Neuronal stem cell (in vitro differentiated cells): ENCODE measurements at places on chromosomes 16 and 17.

DNA sequence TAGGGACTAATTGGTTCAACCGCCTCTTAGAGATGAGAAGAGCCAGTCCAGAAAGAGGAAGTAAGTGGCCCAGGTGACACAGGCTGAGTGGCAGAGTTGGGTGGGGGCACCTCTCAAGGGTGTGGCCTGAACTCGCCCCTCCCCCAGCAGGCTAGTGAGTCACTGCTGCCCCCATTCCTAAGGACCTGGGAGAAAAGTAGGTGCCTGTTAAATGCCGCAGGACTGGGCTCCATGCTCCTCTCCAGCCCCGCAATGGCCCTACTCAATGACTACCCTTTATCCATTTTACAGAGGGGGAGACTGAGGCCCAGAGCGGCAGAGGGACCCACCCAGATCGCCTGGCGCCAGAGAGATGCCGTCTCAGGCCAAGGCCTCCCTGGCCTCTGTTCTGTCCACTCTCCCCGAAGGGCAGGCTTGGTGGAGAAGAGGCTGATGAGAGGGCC lies 8.1 kb downstream of the TMEM235 start:
- DNase-seq: no peak

DNA sequence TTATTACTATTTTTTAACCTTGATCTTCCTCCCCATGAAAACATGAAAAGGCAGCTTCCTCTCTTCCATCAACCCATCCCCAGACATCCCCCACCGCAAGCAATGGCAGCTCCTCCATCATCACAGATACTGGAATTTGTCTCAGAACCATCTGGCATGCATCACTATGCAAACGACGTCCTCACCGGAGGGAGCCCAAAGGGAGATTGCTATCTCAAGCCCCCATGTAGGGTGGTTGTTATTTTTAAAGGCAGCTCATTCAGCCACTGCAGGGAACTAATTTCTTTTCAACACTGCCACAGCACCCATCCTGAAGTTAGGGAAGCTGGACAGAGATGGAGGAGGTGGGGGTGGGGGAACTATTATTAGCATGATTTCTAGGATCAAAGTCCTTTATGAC lies 222.5 kb downstream of the FOXL1 start:
- DNase-seq: no peak

DNA sequence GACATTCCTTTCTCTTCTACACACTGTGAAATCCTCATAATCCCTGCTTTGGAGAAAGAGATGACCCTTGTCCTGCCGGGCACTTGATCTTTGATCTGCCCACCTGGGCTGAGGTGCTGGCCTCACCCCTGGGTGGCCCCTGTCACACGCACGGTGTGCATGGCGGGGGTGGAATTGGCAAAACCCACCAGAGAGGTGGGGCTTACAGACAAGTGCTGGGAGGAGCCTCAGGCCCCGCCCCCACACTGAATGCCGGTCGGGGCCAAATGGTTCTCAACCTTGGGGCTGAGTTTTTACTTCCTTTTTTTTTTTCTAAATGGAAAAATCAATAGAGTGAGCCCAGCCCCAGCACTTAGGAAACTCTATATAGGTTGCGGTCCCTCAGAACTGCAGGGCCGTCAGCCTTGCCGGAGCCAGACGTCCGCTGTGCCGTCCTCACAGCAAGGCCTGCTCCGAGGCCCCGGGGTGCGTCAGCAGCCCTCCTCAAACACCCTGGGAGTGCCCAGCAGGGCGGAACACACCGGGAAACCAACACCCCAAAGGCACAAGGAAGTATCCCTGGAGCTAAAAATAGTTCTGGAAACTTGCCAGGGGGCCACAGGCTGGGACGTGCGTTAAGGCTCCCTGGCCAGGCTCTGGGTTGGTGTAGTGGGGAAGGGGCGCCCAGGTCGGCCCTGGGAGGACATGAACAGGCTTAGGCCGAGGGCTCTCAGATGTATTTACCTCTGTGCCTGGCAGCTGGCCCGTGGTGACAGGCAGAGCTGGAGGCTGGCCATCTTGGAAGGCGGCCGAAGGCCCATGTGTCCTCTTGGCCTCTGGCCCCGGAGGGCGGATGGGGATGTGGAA lies 11.0 kb downstream of the GPRC5C start:
- DNase-seq: no peak

- no peak for DNase-seq
Observed at GRCh38 chr16:15031179-15031578, 24.7 kb downstream of the NTAN1 start.

DNA sequence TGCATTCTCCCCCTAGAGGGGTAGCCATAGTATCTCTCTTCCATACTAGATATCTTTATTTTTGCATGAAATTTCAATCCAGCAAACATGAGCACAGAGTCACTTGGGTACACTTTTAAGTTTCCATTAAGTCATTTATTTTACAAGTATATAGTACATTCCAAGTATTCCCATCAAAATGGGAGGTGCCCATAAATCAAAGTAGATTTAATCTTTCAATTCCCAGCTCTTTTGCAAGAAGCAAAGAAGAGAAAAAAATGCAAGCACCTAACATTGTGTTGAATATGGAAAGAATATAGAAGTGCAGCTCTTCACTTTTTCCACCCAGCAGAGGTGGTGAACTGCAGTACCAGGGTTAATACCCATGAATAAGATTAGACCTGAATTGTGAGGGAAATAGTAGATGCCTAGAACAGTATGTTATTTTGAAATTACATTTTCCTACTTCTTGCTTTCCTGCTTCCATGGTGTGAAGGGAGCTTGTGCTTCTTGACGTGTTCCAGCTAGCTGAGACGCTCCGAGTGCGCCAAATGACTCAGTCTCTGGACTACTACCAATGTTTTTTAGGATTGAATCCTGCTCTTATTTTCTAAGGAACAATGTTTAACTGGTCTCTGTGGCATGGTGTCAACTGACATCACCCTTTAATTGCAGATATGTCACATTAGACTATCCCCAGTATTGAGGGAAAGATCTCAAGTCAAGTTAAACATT lies 151.1 kb upstream of the MAF start:
- no peak for DNase-seq
